ENCODE measurements at places on chromosomes 7 and 10. TPM values are rescaled to one million over a fixed set of nuclear protein-coding genes. Genes with fewer than 3 reads are reported as not detected.
A peak's percentile ranks its signal among the peaks of the same experiment; 100 is the strongest.

The SPDYE5 gene
- not detected for total RNA-seq

The RAB11FIP2 gene
- 21.4 TPM for total RNA-seq

- DNase-seq, result no peak
Observed at GRCh38 chr7:138943061-138943460, 38.1 kb downstream of the KIAA1549 start.

GRCh38 chr7:94060752-94061151 lies 56.6 kb upstream of the BET1 start:
- DNase-seq, result no peak

DNA sequence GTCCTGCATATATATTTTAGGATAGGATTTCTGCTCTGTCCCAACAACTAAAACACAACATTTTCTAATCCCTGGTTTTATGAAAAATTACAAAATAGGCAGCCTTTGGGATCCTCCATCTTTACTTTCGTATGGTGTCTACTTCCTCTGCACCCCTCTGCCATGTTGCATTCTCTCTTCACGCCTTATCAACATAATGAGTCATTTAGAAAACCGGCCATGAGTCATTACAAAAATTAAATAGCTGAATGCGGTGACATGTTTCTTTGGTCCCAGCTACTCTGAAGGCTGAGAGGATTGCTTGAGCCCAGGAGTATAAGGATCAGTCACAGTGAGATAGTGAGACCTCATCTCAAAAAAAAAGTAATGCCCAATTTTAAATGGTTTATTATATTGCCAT lies 148.1 kb upstream of the CELF2 start:
- DNase-seq, result no peak

The OPALIN gene
- total RNA-seq, result not detected

The UCMA gene
- total RNA-seq, result not detected

The ABCA13 gene
- total RNA-seq, result 4.5 TPM

- peak; percentile 9 for DNase-seq
Observed at GRCh38 chr7:83655951-83656556, 7.1 kb upstream of the SEMA3E start.

DNA sequence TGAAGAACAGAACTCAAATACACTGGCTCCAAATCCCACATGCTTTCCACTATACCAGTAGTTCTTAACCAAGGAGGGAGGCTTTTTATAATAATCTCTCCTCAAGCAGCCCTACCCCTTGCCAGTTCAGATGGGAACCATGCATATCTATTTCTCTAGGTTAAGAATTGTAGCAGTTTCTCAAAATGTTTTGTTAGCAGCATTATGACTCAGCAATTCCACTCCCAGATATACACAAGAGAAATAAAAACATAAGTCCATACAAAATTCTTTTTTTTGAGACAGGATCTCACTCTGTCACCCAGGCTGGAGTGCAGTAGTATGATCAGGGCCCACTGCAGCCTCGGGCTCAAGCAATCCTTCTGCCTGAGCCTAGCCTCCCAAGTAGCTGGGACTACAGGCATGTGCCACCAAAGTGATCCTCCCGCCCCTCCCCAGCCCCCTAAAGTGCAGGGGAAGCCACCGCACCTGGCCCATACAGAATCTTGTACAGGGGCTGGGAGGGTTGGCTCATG lies 18.1 kb downstream of the YWHAG start:
- DNase-seq, result peak; percentile 46

The CRCP gene
- 47.8 TPM for total RNA-seq

DNA sequence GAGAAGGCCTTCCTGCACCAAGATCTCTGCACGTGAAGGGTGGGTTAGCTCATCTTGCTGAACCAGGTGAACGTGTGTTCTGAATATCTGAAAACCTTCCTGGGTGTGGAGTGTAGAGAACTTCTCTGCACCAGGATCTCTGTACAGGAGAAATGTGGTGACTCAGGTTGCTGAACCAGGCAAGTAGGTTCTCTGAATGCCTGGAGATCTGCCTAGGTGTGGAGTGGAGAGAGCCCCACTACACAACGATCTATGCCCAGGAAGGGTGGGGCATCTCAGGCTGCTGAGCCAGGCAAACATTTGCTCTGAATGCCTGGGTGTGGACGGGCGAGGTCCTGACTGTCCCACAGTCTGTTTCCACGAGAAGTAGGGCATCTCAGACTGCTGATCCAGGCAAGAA lies 1002.3 kb upstream of the KCND2 start:
- no peak for DNase-seq

DNA sequence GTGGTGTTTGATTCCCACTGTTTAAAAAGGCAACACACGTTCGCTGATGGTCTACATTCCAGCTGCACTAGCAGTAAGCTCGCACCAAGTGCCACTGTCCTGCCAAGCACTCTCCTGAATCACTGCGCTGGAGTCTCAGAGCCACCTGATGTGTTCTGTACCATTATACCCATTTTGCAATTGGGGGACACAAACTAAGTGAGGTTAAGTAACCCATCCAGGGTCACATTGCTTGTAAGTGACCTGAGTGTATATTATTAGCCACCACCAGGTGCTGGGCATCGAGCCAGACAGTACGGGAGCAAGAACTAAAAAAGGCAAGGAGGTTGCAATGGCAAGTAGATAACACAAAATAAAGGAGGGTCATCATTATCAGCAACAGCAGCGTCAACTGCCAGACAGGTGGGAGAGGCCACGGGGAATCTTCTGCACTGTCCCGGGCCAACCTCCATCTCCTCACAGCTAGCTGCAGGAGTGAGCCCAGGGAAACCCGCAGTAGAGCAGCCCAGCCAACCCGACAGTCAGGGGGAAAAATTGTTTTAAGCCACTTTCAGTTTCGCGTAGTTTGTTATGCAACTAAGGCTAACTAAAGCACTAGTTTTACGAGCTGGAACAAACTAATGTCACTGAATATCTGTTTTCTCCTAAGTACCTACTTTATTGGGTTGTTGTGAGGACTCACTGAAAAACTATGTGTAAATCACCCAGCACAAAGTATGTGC lies 712 bp upstream of the CPVL start:
- DNase-seq, result no peak

DNA sequence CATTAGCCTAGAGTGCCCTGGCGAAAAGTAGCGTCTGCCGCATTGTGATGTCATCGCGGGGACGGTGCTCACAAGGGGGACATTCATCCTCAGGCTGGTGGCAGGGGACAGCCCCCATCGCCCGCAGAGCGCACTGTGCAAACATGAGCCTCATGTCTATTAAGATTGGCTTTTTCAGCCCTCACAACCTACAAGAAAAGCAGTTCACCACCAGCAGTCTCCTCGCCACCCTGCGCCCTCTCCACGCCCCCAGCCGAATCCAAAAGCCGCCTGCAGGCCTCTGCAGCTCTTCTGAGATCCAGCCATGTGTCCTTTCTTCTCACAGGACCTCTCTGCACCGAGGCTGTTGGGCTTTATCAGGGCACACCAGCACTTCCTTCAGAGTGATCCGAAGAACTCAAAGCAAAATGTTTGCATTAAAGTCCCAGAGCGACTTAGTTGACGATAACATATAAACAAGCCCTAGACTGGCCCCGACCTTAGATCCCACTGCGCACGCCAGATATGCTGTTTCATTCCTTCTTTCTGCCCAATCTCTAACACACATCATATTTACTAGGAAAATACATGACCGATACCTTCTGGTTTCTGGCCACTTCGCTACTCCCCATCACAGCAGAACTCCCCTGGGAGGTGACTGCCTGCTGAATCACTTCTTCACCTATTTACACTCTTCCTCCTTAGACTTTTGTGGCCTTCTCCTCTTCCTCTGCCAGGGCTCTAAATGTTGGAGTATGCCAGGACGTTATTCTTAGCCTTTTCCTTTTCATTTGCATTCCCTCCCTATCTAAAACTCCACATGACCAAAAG lies 206.0 kb upstream of the SH2B2 start:
- DNase-seq, result no peak

The FAM3C gene
- total RNA-seq, result 72.1 TPM

The NKX2-3 gene
- total RNA-seq, result not detected

The HOXA3 gene
- 1.8 TPM for total RNA-seq

The NPY gene
- not detected for total RNA-seq

The CH25H gene
- 0.55 TPM for total RNA-seq

DNA sequence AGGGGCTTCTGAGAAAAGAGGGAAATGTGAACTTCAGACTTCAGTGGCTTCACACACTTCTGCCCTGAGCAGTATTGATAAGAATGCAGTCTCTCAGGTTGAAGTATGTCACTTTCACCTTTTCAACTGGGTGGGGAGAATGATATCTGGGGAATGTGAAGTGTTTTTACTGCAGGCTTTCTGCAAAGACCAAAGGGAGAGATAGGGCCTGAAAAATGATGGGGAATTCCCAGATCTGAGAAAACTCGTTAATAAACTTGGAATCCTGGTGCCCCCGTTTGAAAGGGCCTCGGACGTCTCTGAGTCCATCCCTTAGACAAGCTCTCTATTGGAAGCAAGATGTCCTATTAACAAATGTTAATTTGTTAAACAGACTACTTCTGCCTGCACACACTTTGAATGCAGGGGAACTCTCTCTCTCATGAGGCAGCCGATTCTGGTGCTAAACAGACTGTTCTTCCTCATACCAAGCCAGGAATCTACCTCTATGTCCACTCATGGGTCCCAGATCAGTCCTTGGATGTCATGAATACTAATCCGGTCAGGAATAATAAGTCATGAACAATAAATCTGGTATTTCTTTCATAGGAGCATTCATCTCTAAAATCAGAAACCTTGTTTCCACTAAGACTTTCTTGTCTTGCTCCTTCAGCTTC lies 193.6 kb downstream of the JCAD start:
- no peak for DNase-seq

DNA sequence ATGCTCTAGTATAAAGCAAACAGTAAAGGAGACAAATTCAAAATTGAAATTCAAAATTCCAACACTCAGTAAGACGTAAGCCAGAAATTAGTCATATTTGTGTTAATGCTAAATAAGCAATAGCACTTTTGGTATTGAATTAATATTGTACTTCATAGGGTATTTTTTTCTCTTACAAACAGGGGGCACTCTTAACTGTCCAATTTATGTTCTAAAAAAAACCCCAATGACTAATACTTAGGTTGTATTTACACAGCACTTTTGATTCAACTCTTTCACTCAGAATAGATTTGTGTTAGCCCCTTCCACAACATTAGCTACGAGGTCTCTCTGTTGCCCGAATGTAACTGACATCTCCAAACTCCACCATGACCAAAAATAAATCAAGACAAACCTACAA lies 284.9 kb upstream of the COBL start:
- DNase-seq, result no peak

The C7orf33 gene
- not detected for total RNA-seq

GRCh38 chr7:93053209-93053948 lies 64.4 kb downstream of the SAMD9 start:
- DNase-seq, result no peak

GRCh38 chr10:75049316-75050148 lies 61.9 kb upstream of the SAMD8 start:
- DNase-seq, result no peak

- no peak for DNase-seq
Observed at GRCh38 chr10:101131962-101132635, 999 bp downstream of the TLX1 start.

GRCh38 chr7:118202061-118202460 lies 18.1 kb downstream of the LSM8 start:
- no peak for DNase-seq

DNA sequence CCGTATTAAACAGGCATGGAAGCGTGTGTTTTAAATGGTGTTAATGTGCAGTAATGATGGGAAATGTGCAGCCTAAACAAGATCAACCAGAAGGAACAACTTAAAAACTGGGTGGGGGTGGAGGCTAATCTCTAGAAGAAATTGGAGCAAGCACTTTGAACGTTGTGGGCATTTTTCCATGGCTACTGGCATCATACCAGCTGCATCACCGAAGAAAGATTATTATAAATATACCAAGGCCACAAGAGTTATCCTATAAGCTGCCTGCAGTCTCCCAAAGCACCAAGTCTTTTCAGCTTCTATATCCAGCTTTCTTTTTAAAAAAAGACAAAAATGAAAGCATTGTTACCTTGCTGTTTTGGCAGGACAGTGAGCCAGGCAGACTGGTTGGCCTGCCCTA lies 79.9 kb downstream of the FGFR2 start:
- DNase-seq, result no peak

The IDI2 gene
- not detected for total RNA-seq

GRCh38 chr7:24455813-24456525 lies 117.3 kb upstream of the PALS2 start:
- no peak for DNase-seq

- DNase-seq, result no peak
Observed at GRCh38 chr7:28687537-28687936, 270.6 kb downstream of the TRIL start.

DNA sequence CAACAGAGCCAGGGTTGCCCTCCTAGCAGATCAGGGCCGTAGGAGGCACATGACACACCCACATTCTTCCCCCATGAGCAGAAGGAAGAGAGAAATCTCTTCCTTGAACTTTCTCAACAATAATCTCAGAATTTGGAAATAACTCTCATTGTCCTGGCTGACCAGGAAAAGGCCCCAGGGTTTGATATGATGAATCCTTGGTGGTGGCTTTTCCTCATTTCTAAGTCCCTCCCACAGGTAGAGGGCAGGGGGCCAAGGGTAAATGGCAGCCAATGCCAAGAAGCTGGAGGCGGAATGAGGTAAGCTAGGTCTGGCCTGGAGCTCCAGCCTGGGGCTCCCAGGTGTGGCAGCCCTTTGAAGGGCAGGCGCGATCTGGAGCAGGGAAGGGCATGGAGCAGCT lies 67.8 kb downstream of the GRB10 start:
- no peak for DNase-seq

DNA sequence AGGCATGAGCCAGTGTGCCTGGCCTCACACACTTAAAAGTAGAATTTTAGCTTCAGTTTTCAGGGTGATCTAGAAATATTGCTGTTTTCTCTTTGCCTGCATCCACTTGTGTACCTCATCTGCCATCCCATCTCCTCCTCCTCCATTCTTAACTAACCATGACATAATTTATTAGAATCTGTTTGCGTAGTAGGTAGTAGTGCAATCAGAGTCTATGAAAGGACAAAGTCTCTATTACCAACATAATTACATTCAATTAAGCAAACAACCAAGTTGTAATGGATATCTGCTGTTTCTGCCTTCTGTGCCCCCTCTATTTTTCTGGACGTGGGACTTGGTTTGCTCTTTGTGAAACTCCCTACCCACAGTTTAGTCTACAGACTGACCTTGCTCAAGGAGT lies 72.9 kb downstream of the CDK14 start:
- DNase-seq, result no peak

GRCh38 chr7:22723637-22724036 lies 3.4 kb upstream of the IL6 start:
- DNase-seq, result no peak

- DNase-seq, result no peak
Observed at GRCh38 chr7:150823484-150824126, 23.0 kb downstream of the TMEM176A start.

The LRRC61 gene
- not detected for total RNA-seq

GRCh38 chr10:97498841-97499560 lies at the start of gene UBTD1:
Gene UBTD1 (plus strand): TSS chr10:97498924. CDS start chr10:97499204, 280 bp downstream.
- peak; percentile 60 for DNase-seq

The CALML5 gene
- total RNA-seq, result not detected

GRCh38 chr7:40541336-40541735 lies 406.5 kb downstream of the SUGCT start:
- DNase-seq, result no peak

GRCh38 chr10:7134448-7134847 lies 276.4 kb downstream of the SFMBT2 start:
- DNase-seq, result no peak

The FAM131B gene
- 0.41 TPM for total RNA-seq

GRCh38 chr7:86916277-86916825 lies 143.1 kb downstream of the ELAPOR2 start:
- no peak for DNase-seq
